ENCODE measurements at places on chromosomes 6 and 20. TPM values are rescaled to one million over a fixed set of nuclear protein-coding genes. Genes with fewer than 3 reads are reported as not detected.

BPIFB4 gene
- not detected for total RNA-seq

DNA sequence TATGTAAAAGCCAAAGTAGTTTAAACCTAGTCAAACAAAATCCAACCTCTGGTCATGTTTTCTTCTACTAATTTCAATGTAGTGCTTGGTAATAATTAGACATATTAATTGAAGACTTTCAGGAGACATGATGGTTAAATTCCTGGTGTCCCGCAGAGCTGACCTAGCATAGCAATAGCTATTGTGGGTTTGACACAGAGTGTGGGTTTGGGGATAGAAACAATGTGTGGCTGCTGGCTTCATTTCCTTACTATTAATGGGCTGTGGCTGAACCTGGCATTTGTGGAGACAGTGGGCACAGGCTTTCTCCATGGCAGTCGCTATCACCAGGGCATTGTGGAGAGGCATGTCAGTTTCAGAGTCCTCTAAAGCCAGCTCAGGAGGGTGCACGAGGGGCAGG lies 54.1 kb upstream of the GGTLC1 start:
- no peak for DNase-seq
- H3K27me3 ChIP-seq: no peaks in the 10 kb centered on the region

GRCh38 chr6:21906826-21907225 lies 313.3 kb downstream of the SOX4 start:
- H3K27ac ChIP-seq: no peak overlapping the region
- H3K27me3 ChIP-seq: no peaks in the 10 kb centered on the region
- no peak overlapping the region for H3K4me3 ChIP-seq
- H3K36me3 ChIP-seq: no peaks in the 10 kb centered on the region
- H3K4me1 ChIP-seq: no peaks in the 10 kb centered on the region

DNA sequence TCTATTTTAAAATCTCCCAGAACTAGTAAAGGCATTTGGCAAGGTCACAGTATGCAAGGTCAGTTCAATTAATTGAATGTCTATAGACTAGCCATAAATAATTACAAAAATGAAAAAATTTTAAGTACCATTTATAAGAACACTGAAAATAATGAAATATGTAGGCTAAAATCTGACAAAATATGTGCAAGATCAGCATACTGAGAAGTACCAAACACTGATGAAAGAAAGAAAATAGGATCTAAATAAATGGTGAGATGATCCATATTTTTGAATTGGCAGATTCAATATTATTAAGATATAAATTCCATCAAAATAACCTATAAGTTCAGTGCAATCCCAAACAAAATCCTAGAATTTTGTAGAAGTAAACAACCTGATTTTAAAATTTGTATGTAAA lies 28.0 kb upstream of the NELFCD start:
- no peaks in the 10 kb centered on the region for H3K27me3 ChIP-seq
- H3K36me3 ChIP-seq: no peaks in the 10 kb centered on the region
- no peaks in the 10 kb centered on the region for H3K4me1 ChIP-seq

GRCh38 chr6:34547701-34548644 lies 8.2 kb downstream of the SPDEF start:
- H3K27me3 ChIP-seq: no peaks in the 10 kb centered on the region
- H3K36me3 ChIP-seq: no peaks in the 10 kb centered on the region
- no peak overlapping the region for H3K27ac ChIP-seq
- peaks cover 13% of the 10 kb centered on the region for H3K4me1 ChIP-seq
- H3K4me3 ChIP-seq: no peak overlapping the region

DNA sequence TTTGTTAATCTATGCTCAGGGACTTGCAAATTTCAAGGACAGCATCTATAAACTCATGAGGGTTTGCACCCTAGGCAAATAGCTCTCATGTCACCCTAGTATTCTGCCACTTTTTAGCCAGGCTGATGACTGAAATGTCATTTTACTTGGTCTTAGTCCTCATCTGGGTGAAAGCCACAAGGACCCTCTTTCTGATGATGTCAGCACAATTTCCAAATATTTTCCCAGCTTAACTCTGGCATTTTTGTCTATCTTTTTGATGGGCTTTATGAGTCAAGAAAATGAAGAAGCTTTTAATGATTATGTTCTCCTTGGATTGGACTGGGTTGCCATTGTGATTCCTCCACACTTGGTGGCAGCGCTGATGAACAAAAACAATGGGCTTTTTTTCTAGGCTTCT lies 420.1 kb upstream of the BTBD3 start:
- H3K36me3 ChIP-seq: no peaks in the 10 kb centered on the region
- DNase-seq: no peak
- H3K4me3 ChIP-seq: no peak overlapping the region
- H3K4me1 ChIP-seq: no peaks in the 10 kb centered on the region

RFX6 gene
- not detected for total RNA-seq

NKX2-4 gene
- total RNA-seq: not detected
